ENCODE measurements at places on chromosomes 7 and 10. TPM values are rescaled to one million over a fixed set of nuclear protein-coding genes. Genes with fewer than 3 reads are reported as not detected.

VWC2 gene
- polyA plus RNA-seq: 0.15 TPM

EGFR gene
- 1.5 TPM for polyA plus RNA-seq

PAX2 gene
- not detected for polyA plus RNA-seq

CCL24 gene
- not detected for polyA plus RNA-seq

MYL10 gene
- polyA plus RNA-seq: 0.75 TPM

LRRC18 gene
- polyA plus RNA-seq: not detected

TWIST1 gene
- 0.24 TPM for polyA plus RNA-seq

TLX1 gene
- polyA plus RNA-seq: not detected

NAT16 gene
- polyA plus RNA-seq: 0.57 TPM

TRIL gene
- 1.2 TPM for polyA plus RNA-seq

GDF10 gene
- polyA plus RNA-seq: not detected

CPXM2 gene
- 0.92 TPM for polyA plus RNA-seq

SPDYE2 gene
- polyA plus RNA-seq: 0.79 TPM

PRKCQ gene
- polyA plus RNA-seq: 12.6 TPM

RASA4B gene
- 1.1 TPM for polyA plus RNA-seq

NPTX2 gene
- polyA plus RNA-seq: 8.2 TPM

KNDC1 gene
- 1.9 TPM for polyA plus RNA-seq

VSTM4 gene
- polyA plus RNA-seq: 0.56 TPM

SPRN gene
- polyA plus RNA-seq: 0.31 TPM

HTR7 gene
- 7.0 TPM for polyA plus RNA-seq

OR13A1 gene
- 0.21 TPM for polyA plus RNA-seq

ITGA8 gene
- not detected for polyA plus RNA-seq

CPA1 gene
- polyA plus RNA-seq: not detected

GRM3 gene
- 0.79 TPM for polyA plus RNA-seq

RPP30 gene
- polyA plus RNA-seq: 142 TPM

POM121 gene
- 24.5 TPM for polyA plus RNA-seq

ELFN1 gene
- polyA plus RNA-seq: 0.09 TPM

GFRA1 gene
- polyA plus RNA-seq: 1.2 TPM

OPN1SW gene
- 0.80 TPM for polyA plus RNA-seq

UTF1 gene
- polyA plus RNA-seq: 55.7 TPM

CHCHD2 gene
- polyA plus RNA-seq: 0.94 TPM

SNX10 gene
- polyA plus RNA-seq: 15.8 TPM

IL2RA gene
- not detected for polyA plus RNA-seq

AQP1 gene
- polyA plus RNA-seq: not detected

LRRD1 gene
- polyA plus RNA-seq: not detected

FXYD4 gene
- not detected for polyA plus RNA-seq

CLRN3 gene
- not detected for polyA plus RNA-seq

ZNF746 gene
- polyA plus RNA-seq: 12.9 TPM

UCMA gene
- polyA plus RNA-seq: 18.7 TPM

ACSM6 gene
- 0.65 TPM for polyA plus RNA-seq

RBP3 gene
- not detected for polyA plus RNA-seq

All from GM23338 (cell line).